Left lung (tissue), 14 donors: ENCODE measurements at places on chromosomes 3 and 15. TPM values are rescaled to one million over a fixed set of nuclear protein-coding genes. Genes with fewer than 3 reads are reported as not detected.

DNA sequence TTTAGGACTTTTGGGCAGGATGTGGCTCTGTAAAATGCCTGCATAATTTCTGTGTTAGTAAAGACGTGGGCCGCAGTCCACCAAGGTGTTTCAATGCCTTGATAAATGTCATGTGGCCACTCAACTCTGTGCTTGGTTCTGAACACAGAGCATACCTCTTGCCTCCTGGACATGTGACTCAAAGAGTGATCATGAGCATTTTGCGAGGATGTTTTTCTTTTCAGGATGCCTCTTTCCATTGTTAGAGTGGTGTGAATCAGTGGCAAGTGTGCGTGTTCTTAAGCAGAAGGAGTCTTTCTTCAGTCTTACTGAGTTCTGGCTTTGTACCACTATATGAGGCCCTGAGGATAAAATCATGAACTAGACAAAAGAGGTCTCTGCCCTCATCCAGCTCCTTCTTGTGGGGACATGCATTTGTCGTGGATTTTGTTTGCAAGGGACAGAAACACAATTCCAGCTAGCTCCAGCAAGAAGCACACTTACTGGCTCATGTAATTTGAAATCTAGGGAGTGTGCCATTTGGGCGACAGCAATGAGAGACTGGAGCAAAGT, 363.4 kb downstream of the LRTM1 start:
- H3K27me3 ChIP-seq = no peaks in the 10 kb centered on the region
- no peak overlapping the region for H3K27ac ChIP-seq
- no peaks in the 10 kb centered on the region for H3K36me3 ChIP-seq
- no peak for DNase-seq
- H3K4me3 ChIP-seq = no peak overlapping the region

DNA sequence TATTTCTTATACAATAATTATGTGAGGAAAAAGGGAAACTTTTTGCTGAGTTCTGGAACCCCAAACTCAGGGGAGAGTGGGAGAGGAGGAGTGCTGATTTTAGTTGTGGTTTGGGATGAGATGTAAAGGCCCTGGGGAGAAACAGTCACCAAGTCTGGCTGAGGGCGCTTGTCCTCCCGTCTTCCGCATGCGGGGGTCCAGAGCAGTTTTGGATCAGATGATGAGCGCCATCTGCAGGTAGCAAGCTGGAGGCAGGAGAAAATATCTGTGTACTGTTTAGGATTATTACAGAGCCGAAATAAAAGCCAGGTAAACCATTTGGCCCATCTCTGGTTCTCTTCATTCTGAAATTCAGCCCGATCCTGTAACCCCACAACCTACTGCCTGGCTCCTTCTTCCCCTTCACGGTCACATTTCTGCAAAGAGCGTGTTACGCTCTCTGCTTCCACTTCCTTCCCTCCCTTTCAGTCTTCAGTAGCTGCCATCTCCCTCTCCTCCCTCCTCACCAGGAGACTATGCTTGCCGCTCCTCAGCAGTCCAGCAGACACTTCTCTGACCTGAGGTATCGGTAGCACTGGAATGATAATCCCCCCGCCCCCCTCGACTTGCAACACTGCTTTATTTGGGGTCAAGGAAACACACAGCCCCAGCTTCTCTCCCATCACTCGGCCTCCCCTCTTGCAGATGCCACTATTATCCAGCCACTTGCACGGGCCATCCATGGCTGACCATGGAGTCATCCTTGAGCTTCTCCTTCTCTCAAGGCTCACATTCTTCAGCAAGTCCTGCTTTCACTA, 1.4 kb upstream of the PARP14 start:
- peak; percentile 75 for DNase-seq
- no peaks in the 10 kb centered on the region for H3K27me3 ChIP-seq

Gene FES
- polyA plus RNA-seq = 22.8 TPM

Gene NOX5
- polyA plus RNA-seq = 0.48 TPM

Gene RAB43
- 10.2 TPM for polyA plus RNA-seq

- no peaks in the 10 kb centered on the region for H3K27me3 ChIP-seq
- no peaks in the 10 kb centered on the region for H3K4me1 ChIP-seq
- H3K27ac ChIP-seq = no peak overlapping the region
- no peaks in the 10 kb centered on the region for H3K36me3 ChIP-seq
Observed at GRCh38 chr3:173221010-173221409, 80.0 kb upstream of the SPATA16 start.

DNA sequence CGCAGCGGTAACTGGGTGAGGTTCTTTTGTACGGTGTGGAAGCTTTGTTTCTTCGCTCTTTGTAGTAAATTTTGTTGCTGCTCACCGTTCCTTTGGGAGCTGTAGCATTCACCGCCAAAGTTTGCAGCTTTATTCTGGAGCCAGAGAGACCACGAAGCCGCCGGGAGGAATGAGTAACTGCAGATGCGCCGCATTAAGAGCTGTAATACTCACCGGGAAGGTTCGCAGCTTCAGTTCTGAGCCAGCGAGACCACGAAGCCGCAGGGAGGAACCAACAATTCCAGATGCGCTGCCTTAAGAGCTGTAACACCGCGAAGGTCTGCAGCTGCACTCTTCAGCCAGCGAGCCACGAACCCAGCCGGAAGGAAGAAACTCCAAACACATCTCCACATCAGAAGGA, 56.0 kb upstream of the DYNC1LI1 start:
- no peak for DNase-seq
- H3K27me3 ChIP-seq = no peaks in the 10 kb centered on the region
- H3K36me3 ChIP-seq = no peaks in the 10 kb centered on the region

- peaks cover 42% of the 10 kb centered on the region for H3K4me1 ChIP-seq
- peak; percentile 67 for DNase-seq
- no peaks in the 10 kb centered on the region for H3K36me3 ChIP-seq
- peak overlapping the region; percentile 96 for H3K4me3 ChIP-seq
Observed at GRCh38 chr3:186930641-186931531, 560 bp downstream of the ST6GAL1 start.

GRCh38 chr3:156307704-156308103, 187.3 kb downstream of the KCNAB1 start:
- H3K4me3 ChIP-seq = no peak overlapping the region
- no peak overlapping the region for H3K27ac ChIP-seq
- H3K27me3 ChIP-seq = no peaks in the 10 kb centered on the region

DNA sequence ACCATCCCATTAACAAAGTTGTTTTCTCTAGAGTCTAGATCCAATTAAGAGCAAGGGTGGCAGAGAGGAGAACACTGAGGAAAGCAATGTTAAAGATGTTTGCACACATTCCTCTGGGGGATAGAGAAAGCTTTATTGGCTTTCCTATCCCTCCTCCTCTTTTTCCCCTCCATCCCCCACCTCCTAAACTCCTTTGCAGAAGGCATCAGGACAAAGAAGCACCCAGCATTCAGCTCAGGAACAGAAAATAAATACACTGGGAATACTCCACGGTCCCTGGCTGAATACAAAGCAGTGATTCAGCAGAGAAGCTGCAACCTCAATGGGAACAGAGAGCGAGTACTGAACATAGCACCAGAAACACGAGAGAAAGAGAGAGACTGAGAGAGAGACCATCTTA, 21.9 kb downstream of the LSAMP start:
- H3K36me3 ChIP-seq = no peaks in the 10 kb centered on the region
- H3K4me3 ChIP-seq = no peak overlapping the region
- no peaks in the 10 kb centered on the region for H3K4me1 ChIP-seq
- H3K27ac ChIP-seq = no peak overlapping the region

- H3K4me3 ChIP-seq = no peak overlapping the region
- H3K27ac ChIP-seq = no peak overlapping the region
- no peaks in the 10 kb centered on the region for H3K4me1 ChIP-seq
- no peaks in the 10 kb centered on the region for H3K36me3 ChIP-seq
Observed at GRCh38 chr3:99620976-99621375, 17.4 kb upstream of the COL8A1 start.

GRCh38 chr3:27927882-27928281, 205.8 kb upstream of the EOMES start:
- H3K27ac ChIP-seq = no peak overlapping the region
- DNase-seq = no peak
- H3K4me3 ChIP-seq = no peak overlapping the region
- H3K36me3 ChIP-seq = no peaks in the 10 kb centered on the region
- H3K4me1 ChIP-seq = no peaks in the 10 kb centered on the region
- H3K27me3 ChIP-seq = no peaks in the 10 kb centered on the region

Gene BUB1B
- polyA plus RNA-seq = 23.3 TPM

- DNase-seq = no peak
- no peaks in the 10 kb centered on the region for H3K36me3 ChIP-seq
- no peaks in the 10 kb centered on the region for H3K27me3 ChIP-seq
- peaks cover 10% of the 10 kb centered on the region for H3K4me1 ChIP-seq
- H3K27ac ChIP-seq = peak overlapping the region; percentile 51
Observed at GRCh38 chr3:28151207-28151550, 90.2 kb upstream of the CMC1 start.

Gene COL6A6
- 32.3 TPM for polyA plus RNA-seq

Gene POLR2H
- 94.4 TPM for polyA plus RNA-seq

Gene MCF2L2
- 3.5 TPM for polyA plus RNA-seq

GRCh38 chr3:100844063-100844936, 135.0 kb downstream of the TFG start:
- H3K36me3 ChIP-seq = no peaks in the 10 kb centered on the region
- H3K27ac ChIP-seq = peak overlapping the region; percentile 35
- no peak overlapping the region for H3K4me3 ChIP-seq

DNA sequence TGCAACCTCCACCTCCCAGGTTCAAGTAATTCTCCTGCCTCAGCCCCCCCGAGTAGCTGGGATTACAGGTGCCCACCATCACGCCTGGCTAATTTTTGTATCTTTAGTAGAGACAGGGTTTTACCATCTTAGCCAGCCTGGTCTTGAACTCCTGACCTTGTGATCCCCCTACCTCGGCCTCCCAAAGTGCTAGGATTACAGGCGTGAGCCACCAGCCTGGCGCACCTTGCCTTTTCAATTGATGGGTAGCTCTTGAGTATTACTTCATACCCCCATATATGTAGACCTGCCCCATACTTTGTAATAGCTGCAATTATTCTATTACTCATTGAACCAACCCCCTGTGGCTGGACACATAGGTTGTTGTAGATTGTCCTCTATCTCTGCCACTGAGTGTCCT, 101.3 kb downstream of the LRRK1 start:
- H3K4me1 ChIP-seq = peaks cover 9% of the 10 kb centered on the region
- H3K27me3 ChIP-seq = no peaks in the 10 kb centered on the region
- H3K36me3 ChIP-seq = no peaks in the 10 kb centered on the region
- H3K27ac ChIP-seq = no peak overlapping the region
- H3K4me3 ChIP-seq = no peak overlapping the region

DNA sequence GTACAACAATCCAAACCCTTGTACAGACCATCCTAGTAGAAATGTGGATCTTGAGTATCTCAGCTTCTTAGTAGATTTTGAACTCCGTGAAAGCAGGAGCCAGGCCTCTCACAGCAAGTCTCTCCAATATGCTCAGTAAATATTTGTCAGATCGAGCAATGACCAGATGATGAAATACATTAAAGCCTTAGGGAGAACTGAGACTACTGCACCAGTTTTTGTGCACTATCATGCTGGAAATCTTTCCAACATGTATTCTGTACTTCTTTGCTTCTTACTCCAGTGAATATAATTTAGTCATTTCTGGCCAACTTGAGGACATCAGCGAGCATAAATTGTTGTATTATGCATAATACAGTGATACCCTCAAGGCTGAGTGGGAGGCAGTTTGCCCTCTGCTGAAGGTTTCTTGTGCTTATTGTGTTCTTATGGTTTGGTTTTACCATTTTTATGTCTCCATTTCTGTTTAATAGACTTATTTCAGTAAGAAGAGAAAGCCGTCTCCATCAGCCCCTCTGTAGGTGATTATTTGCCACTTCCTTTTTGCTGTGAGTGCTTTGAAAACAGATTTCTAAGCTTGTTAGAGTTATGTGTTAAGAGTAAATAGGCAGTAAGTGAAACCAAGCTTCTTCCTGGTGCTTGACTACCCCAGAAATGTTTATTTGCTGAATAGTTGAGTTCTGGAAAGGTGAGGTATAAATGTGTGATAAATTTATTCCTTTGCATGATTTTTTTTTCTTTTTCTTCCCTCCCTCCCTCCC, 147.1 kb downstream of the PGPEP1L start:
- H3K4me3 ChIP-seq = no peak overlapping the region
- H3K4me1 ChIP-seq = peaks cover 62% of the 10 kb centered on the region
- H3K27me3 ChIP-seq = no peaks in the 10 kb centered on the region
- H3K27ac ChIP-seq = peak overlapping the region; percentile 75

Gene TMEM40
- polyA plus RNA-seq = 1.9 TPM

DNA sequence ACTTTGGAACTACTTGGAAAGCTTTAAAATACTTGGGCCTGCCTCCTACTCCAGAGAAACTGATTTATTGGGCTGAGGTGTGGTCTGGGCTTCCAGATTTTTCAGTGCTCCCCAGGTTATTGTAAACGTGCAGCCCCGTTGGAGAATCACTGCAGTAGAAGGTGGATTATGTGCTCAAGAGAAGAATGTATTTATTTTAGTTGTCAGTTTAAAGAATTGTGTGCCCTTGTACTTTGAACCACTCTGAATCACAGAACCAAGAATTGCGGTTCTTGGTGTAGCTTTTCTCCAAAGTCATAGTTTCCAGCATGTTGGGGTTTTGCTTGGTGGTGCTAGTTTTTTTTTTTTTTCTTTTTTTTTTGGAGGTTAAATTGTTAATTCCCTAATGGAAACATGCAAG, 1.6 kb downstream of the TATDN2 start:
- no peak overlapping the region for H3K27ac ChIP-seq
- H3K27me3 ChIP-seq = no peaks in the 10 kb centered on the region
- DNase-seq = no peak
- H3K36me3 ChIP-seq = peaks cover 42% of the 10 kb centered on the region
- H3K4me3 ChIP-seq = peak overlapping the region; percentile 90
- H3K4me1 ChIP-seq = peaks cover 63% of the 10 kb centered on the region

DNA sequence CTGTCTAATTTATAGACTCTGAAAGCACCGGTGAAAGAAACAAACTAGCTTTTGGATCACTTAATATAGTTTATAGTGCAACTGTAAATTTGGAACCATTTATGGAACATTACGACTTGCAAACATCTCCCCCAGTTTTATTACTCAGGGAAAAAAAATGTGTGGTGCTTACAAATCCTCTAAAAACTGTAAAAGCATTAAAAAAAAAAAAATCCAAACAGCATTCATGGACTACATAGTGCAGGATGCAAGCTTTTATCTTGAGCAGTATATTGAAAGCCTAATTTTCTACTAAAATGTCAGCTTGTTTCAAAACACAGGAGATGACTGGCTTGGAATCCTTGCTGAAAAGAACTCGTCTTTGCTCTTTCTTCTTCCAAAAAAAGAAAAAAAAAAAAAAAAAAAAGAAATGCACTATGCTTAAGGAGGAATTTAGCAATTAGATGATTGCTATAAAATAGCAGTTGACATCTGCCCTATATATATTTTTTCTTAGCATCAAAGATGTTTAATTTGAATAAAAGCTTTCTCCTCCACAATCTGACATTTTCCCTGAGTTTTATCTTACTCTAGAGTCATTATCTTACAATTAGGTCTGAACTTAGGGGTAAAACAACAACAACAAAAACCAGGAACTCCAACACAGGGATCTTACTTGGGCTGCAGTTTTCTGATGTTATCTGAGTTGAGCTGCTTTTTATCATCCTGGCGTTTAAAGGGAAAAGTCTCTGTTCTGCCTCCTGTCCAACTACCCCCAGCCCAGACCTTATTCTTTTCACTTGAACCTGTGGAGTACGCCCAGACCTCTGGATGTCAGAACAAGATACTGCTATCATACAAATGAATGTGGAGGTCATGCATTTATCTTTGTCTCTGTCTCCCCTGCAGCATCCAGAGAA, 62.6 kb upstream of the PDZRN3 start:
- no peak overlapping the region for H3K27ac ChIP-seq
- no peaks in the 10 kb centered on the region for H3K27me3 ChIP-seq
- H3K4me3 ChIP-seq = no peak overlapping the region
- no peaks in the 10 kb centered on the region for H3K36me3 ChIP-seq
- no peak for DNase-seq
- no peaks in the 10 kb centered on the region for H3K4me1 ChIP-seq

Gene MST1
- 59.7 TPM for polyA plus RNA-seq

GRCh38 chr3:161640181-161640580, 143.6 kb downstream of the OTOL1 start:
- no peak overlapping the region for H3K27ac ChIP-seq
- no peak overlapping the region for H3K4me3 ChIP-seq
- no peak for DNase-seq
- no peaks in the 10 kb centered on the region for H3K36me3 ChIP-seq

Gene ARRDC4
- 16.3 TPM for polyA plus RNA-seq
